ENCODE measurements at places on chromosomes 4 and X. TPM values are rescaled to one million over a fixed set of nuclear protein-coding genes. Genes with fewer than 3 reads are reported as not detected.

REELD1 gene
- not detected for total RNA-seq

SOD3 gene
- 42.3 TPM for total RNA-seq

ERVMER34-1 gene
- not detected for total RNA-seq

UGT2B15 gene
- not detected for total RNA-seq

BMPR1B gene
- 1.6 TPM for total RNA-seq

STATH gene
- not detected for total RNA-seq

ATP8A1 gene
- total RNA-seq: 7.0 TPM

CCDC149 gene
- total RNA-seq: 11.6 TPM

DGKK gene
- total RNA-seq: not detected

SPANXB1 gene
- not detected for total RNA-seq

CT45A1 gene
- total RNA-seq: not detected
